Kidney capillary endothelial cell (primary cell): ENCODE measurements at places on chromosomes 16 and 17.

DNA sequence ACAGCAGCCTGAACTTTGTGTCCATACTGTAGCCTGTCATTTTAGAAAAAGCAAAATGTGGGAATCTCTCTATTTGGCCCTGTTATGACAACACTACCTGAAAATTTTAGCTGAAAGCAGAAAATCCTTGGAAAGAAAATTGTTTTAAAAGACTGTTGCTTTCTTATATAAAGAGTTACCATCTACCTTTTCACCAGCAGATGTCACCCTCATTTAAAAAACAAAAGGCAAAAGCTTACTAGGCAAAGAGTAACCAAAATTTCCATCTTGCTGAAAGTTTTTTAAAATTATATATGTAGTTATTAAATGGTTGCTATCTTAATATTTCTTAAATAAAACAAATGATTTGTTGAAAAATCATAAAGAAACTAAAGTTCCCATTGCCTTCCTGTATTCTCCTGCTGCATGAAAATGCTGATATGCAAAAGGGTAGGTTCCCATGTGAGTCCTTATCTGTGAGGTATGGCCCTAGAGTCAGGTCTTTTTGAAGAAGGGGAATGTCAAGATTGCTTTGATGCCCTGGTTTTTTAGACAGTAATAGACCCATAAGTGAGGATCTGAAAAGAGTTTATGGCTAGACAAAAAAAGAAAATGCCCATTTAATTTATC lies 61.0 kb downstream of the TNRC6C start:
- DNase-seq: no peak

GRCh38 chr16:972316-973002 lies 1.7 kb upstream of the LMF1 start:
- no peak for DNase-seq

GRCh38 chr16:11691771-11692170 lies 23.5 kb downstream of the SNN start:
- DNase-seq: no peak

DNA sequence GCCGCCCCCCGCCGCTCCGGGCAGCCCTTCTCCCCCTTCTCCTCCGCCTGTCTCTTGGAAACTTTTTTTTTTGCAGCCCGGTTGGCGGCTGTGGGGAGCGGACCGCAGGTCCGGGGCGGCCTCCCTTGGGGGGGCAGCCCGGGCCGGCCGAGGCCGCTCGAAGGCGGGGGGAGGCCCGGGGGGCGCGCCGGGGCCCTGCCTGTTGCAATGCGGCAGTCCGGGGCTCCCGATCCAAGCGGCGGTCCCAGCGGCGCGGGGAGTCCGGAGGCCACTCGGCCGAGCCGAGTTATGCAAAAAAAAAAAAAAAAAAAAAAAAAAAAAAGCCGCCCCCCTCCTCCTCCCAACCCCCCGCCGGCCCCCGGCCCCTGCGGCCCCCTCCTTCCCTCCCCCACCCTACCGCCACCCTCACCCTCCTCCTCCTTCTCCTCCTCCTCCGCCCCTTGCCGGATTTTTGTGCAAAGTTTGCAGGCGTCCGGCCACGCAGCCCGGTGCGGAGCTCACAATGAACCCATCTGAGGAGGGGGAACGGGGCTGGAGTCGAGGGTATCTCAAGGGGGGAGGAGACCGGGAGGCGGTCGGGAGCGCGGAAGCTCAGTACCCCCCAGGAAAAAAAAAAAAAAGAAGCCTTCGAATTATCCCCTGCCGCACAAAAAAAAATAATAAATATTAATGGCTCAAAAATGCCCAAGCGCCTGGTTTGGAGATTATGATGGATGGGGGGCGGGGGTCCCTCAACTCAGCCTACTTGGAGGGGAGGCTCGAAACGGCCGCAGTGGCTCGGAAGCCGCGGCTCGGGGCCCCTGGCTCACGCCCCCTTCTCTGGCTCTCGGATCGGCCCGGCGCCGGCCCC lies at the start of gene ZNF423:
TSS of gene ZNF423 (minus strand) at position 291 of the 850 bp plus-strand sequence. CDS start 338 bp downstream, outside the sequence.
- DNase-seq: no peak

DNA sequence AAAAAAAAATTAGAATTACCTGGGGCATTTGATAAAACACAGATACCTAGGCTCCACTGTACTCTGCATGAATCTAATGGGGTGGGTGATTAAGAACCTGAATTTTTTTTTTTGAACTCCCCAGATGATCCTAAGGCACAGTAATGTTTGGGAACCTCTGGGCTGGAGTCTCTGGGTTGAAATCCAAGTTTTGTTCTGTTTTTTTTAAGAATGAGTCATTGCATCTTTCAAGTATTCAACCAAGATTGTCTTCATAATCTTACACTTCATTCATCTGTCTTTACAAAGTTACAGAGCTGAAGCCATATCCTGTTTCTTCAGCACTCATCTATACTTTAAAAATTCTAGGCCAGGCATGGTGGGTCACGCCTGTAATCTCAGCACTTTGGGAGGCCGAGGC lies 52.6 kb downstream of the PIGL start:
- DNase-seq: no peak

DNA sequence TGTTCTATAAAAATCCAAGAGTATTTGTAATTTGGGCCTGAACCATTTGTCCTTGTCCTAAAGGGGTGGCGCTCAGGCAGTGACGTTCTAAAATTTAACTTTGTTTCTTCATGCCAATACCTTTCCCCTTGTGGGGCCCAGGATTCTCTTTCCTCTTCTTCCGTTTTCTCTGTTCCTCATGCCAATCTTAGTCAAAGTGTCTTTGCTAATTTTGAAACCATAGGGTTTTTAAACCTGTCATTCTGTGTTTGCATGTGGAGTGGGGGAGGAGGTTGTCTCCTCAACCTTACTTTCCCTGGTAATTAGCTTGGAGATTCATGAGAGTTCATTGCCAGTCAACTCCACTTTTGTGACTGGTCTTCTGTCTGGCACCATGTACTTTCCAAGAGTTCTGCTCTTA lies 337.1 kb downstream of the MAF start:
- DNase-seq: no peak

GRCh38 chr16:51876601-51876875 lies 670.4 kb downstream of the TOX3 start:
- DNase-seq: no peak
